Stimulated activated naive CD8-positive, alpha-beta T cell treated with anti-CD3 and anti-CD28 coated beads, Interleukin-15, amount 100 ng/mL, for 72 hours (primary cell): ENCODE measurements at places on chromosomes 1 and 21.

- no peak for DNase-seq
These were observed 18.1 kb downstream of the KCNQ4 start for GRCh38 chr1:40801742-40802077.

- no peak for DNase-seq
These were observed 624.5 kb upstream of the USP24 start for GRCh38 chr1:55839626-55840025.

- DNase-seq = no peak
These were observed 199.4 kb upstream of the DAB1 start for GRCh38 chr1:57623039-57623790.

- DNase-seq = no peak
These were observed 675 bp downstream of the MYSM1 start for GRCh38 chr1:58699011-58699762.

DNA sequence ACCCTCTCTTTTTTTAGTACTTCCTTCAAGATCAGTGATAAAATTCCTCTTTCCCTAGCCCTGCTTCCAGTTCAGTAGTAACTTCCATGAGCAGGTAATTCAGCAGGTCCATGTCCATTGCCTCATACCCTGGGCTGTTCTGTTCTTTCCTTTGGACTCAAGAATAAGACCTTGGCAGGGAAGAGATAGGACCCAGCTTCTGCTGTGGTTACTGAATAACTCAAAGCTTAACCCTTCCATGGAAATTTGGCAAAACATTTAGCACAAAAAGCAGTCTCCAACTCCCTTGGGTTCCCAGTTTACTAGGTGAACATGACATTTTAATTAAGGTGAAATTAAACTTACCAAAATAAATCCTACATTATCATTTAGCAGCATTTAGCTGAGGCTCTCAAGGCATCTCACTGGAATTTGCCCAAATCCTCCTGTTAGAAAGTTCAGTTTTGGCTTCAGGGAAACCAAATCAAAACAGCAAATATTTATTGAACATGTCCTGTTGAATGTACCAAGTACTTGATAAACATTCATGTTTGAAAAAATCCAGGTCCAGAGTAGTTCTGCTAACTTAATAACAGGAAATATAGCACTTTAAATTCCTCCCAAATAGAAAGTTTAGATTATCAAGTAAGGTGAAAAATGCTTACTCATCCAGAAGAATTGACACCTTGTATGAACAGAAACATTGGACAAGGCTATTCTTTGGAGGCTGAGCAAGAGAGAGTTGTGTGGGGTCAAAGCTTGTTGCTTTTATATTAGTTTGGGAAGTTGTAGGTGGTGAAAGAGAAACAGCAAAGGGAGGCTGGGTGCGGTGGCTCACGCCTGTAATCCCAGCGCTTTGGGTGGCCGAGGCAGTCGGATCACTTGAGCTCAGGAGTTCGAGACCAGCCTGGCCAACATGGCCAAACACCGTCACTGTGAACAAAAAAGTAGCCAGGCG lies 8.4 kb upstream of the SERPINC1 start:
- no peak for DNase-seq

DNA sequence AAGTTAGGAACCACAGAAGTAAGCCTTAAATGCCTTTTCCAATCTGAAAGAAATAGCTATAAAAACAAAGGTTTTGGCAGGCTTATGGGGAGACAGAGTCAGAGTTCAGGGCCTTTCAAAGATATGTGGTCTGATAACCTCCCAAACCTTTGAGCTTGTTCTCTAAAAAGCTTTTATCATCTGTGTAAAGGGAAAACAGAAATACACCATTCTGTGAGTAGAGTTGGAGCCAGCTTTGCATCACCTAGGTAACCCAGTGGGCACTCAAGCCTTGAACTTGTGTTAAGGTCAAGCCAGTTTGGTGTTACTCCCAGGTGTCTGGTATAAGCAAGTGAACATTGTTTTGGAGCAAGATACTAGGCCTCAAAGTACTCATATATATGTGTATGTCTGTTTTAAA lies 50.1 kb downstream of the LAMC1 start:
- no peak for DNase-seq

GRCh38 chr1:222037720-222038119 lies 295.8 kb upstream of the DUSP10 start:
- DNase-seq = no peak
